ENCODE measurements at places on chromosomes 6 and 20. TPM values are rescaled to one million over a fixed set of nuclear protein-coding genes. Genes with fewer than 3 reads are reported as not detected.
A peak's percentile ranks its signal among the peaks of the same experiment; 100 is the strongest.

Gene MYB
- 1.5 TPM for total RNA-seq

DNA sequence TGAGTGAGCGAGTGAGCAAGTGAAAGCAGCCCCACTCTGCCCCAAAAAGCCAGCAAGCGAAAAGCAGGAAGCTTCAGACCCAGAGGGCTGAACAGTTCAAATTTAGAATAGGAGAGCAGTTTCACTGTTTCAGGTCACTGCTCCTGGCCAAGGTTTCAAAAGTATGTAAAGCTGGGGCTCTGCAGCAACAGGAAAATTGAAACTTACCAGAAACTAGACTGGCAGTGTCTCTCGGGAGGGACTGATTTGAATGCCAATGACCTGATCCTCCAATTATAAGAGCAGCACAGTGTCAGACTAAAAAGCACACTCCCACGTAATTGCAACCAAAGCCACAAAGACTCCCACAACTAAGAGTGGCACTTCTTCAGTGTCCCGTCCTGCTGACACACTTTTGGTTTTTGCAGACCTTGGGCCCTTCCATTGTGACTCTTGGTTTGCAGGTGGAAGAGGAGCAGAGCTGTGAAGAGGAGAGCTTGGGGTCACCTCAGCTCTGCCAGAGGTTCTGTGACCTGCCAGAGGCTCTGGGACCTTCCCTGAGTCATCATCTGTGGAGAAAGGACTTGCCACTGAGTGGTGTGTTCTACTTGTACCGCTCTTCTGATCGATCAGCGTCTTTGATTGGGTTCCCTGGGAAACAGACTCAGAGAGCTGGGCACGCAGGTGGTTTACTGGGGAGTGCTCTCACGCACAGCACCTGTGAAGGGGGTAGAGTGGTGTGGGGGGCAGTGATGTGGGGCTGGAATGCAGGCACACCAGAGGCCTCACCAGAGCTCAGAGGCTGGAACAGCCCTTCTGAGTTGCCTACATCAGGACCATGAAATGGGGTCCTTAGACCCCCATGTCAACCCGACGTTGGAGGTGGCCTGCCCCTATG is 52.7 kb upstream of the PTGIS start:
- no peak for DNase-seq

Gene DOK5
- total RNA-seq, result 1.0 TPM

- no peak for DNase-seq
Observed at GRCh38 chr20:49786196-49786595, 26.4 kb upstream of the SLC9A8 start.

DNA sequence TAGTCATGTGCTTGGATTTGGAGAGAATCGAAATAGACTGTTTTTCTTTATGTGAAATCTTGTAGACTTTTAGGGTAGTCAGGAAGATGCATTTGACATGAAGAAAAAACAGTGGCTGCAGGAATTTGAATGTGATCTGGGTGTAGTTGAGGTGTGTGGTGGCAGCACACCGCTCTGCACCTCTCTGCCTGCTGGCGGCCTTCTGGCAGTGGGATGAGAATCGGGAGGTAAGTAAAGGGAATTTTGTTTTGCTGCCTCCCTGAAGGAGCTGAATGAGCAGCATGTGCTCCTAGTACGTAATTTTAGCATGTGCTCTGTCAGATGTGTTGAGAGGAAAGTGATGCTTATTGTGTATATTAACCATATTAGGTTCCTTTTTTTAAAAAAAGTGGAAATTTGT is 3.2 kb downstream of the TPD52L2 start:
- DNase-seq, result no peak

DNA sequence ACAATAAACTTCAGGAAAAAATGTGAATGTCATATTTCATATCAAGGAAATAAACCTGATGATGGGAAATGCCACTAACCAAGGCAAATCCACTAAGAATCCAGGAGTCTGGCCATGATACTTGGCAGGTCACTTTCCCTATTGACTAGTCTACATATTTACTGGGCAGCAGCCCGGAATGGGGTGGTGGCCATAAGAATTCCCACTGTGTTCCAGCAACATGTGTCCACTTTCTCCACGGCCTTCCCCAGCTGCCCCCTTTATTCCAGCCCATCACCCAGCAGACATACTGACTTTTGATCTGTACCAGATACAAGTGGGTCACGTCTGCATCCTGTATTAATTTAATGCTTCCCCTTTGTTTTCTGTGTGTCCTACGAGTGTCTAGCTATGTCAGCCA is 234.5 kb upstream of the PRDM1 start:
- no peak for DNase-seq

DNA sequence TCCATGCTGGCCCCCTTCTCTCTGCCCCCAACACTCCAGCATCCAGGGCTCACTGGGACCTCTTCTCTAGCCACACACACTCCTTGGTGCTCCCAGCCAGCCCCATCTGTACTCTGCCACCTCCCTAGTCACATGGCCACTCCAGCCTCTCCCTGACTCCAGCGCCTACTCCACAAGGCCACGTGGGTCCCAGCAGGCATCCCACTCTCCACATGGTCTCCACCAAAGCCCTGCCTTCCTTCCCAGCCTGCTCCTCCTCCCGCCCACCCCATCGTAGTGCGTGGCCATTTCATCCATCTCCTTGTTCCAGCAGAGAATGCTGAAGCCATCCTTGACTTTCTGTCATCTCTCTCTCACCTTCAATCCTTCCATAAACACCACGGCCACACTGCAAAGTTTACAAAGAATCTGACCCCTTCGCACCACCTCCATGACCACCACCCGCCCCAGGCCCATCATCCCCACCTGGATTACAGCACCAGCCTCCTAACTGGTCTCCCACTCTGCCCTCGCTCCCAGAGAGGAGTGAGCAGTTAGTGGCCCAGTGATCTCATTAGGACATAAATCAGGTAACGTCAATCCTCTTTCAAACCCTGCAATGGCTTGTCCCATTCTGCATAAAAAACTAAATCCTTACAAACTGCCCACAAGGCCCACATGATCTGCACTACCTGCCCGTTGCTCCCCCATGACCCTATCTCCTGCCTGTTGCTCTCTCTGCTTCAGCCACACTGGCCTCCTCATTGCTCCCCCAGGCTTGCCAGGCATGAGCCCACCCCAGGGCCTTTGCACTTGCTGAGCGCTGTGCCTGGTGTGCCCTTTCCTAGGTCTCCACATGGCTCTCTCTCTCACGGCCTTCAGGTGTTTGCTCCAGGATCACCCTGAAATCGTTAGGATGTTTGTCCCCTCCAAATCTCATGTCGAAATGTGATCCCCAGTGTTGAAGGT is 96.2 kb downstream of the GRM4 start:
- no peak for DNase-seq

GRCh38 chr6:81997090-81997926 is 244.8 kb upstream of the TENT5A start:
- DNase-seq, result no peak

Gene RING1
- 38.0 TPM for total RNA-seq

Gene SLA2
- total RNA-seq, result 0.47 TPM

Gene IL17A
- not detected for total RNA-seq

DNA sequence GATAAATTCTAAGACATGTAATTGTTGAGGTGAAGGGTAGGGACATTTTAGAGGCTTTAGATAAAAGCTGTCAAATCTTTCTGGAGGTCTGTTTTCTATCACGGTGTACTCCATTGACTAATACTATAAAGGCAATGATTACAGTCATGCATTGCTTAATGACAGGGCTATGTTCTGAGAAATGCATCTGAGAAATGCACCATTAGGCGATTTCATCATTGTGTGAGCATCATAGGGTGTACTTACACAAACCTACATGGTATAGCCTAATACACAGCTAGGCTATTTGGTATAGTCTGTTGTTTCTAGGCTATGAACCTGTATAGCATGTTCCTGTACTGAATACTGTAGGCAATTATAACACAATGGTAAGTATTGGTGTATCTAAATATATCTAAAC is 71.3 kb upstream of the FYN start:
- no peak for DNase-seq

DNA sequence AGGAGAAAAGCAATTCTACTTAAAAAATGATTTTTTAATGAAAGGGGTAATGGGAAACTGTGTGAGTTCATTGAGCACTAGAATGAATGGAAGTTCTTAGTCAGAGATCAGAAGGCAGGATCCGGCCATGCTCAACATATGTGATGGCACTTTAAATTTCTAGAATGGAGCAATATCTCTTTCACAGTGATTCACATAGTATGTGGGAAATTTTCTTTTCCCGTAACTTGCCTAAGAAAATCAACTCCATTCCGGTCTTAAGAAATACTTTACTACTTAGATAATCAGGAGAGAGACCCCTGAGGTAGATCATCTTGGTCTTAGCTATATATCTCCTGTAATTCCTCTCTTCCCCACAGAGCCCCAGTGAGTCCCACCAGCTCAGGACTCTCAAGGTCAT is 131.8 kb downstream of the SCML4 start:
- no peak for DNase-seq

DNA sequence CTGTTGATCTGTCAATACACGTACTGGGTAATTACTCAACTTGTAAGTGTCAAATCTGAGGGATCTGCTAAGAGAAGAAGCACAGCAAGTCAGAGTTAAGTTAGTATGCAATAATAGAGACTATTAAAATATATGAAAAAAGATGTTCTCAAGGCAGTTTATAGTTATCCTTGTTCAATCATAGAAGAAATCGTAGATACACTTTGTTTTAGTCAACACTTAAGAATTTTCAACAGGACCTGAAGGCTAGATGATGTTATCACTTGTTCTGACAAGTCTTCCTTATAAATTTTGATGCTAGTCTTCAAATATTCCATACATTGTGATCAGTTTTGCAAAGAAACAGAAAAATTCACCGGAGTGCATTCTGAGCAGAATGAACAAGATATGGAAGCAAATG is 91.1 kb upstream of the KCNQ5 start:
- DNase-seq, result no peak

GRCh38 chr6:158718461-158719046 is 68.7 kb downstream of the SYTL3 start:
- no peak for DNase-seq

Gene TMEM244
- total RNA-seq, result not detected

- peak; percentile 3 for DNase-seq
Observed at GRCh38 chr6:170100046-170100445, 190.8 kb downstream of the DLL1 start.

- DNase-seq, result no peak
Observed at GRCh38 chr20:25226433-25227316, 21.2 kb upstream of the PYGB start.

Gene COL21A1
- 10.5 TPM for total RNA-seq

DNA sequence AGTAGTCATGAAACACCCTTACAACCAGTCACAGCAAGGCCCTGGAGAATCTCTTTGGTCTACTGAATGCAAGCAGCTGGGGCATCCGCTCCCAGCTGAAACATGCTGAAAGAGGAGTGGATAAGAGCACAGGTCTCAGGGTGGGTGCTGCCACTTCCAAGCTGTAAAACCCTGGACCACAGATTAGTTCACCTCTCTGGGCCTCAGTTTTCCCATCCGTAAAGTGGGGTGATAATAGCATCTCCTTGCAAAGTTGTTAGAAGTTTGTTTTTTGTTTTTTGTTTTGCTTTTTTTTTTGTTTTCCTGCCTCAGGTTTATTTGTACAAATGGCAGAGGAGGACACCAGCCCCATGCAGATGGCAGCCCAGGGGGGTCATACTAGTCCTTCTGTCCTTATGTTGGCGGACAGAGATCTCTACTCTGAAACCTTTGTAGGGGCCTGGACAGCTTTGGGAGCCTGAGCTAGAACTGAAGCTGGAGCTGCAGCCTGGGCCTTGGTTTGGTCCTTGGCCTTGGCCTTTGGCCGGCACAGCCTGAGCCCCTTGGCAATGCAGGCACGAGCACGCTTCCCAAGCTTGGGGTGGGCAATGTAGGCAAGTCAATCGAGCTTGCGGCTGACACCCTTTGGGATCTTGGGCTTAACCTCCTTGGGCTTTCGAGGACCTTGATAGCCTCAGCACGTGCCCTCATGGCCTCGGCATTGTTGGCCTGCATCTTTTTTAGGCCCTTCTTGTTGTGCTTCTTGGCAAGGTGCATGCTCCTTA is 38.2 kb downstream of the MRPL14 start:
- no peak for DNase-seq

DNA sequence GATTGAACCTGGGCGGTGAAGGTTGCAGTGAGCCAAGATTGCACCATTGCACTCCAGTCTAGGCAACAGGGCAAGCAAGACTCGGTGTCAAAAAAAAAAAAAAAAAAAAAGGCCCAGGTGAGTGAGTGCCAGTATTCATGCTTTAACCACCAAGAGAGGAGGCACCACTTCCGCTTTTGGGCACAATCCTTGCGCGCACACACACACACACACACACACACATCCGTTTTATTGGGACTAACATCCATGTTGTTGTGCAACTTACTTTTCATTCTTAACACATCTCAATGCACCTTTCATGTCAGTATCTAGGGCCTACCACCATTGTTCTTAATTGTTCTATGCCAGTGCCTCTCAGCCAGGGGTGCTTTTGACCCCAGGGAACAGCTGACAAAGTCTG is 263.0 kb downstream of the CDC5L start:
- DNase-seq, result no peak

DNA sequence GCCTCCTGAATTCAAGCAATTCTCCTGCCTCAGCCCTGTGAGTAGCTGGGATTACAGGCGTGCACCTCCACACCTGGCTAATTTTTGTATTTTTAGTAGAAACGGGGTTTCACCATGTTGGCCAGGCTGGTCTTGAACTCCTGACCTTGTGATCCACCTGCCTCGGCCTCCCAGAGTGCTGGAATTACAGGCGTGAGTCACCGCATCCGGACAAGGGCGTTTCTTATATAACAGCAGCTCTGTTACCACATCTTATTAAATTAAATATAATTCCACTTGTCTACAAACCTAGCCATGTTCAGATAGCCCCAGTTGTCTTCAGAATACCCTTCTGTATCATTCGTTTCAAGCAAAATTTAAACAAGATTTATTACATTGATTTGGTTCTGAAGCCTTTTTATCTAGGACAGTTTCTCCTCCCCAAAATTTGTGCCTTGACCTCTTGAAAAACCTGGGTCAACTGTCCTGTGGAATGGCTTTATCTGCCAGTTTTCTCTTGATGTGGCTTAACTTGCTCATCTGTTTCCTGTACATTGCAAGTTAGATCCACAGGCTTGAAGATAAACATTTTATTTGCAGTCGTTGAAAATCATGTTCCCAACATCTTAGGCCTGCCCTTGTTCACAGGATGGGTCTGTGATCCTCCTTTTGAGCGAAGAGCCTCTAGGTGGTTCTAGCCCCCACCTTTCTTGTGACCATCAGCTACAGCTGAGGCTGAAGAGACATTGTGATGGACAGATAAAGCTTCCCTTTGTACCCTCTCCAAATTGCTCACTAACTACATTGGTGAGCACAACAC is 132.2 kb downstream of the ARID1B start:
- DNase-seq, result no peak

DNA sequence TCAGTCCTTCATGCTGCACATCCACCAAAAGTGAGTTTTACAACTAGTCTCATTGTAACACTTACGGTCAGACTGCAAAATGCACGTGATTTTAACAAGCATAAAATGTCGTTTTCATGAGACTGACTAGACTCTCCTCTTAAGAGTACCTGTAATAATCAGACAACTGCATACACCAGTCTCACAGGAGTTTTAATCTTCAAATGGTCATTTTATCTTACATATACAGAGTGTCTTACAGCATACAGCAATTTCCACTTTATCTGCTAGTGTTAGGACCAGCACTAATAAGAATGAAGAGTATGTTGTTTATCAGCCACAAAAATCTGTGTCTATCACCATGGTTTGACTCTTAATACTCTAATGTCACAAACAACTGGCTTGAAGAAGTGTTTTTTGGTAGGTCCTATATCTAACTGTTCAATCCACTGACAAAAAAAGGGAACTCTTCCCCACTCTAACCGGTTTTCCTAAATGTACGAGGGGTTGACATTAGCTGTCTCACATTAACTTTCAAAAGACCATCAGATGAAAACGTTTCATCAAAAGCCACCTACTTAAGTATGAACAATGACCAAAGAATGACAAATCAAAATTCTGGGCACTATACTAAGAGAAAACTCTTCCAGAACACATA is 1.5 kb upstream of the ASF1A start:
- no peak for DNase-seq

- no peak for DNase-seq
Observed at GRCh38 chr6:166235666-166236292, 68.1 kb upstream of the TBXT start.
